ENCODE measurements at places on chromosomes 7 and 10.

- DNase-seq, result no peak
Observed at GRCh38 chr7:89002981-89003956, 207.7 kb upstream of the TEX47 start.

DNA sequence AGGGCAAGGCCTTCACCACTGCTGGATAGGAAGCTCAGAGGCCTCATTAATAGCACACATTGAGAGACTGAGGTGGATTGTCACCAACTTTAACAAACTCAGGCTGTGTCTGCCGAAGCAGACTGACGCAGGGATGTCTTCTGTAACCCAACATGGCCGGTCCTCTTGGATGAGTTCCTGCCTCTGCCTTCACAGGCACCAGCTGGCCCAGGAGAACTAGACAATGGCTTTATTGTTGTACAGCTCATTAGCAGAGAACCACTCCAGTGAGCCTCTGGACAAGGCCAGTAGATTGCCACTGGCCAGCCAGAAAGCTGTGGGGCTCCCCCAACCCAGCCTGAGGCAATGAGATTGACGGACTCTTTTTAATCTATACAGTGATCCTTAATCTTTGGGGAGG is 9.4 kb downstream of the NODAL start:
- DNase-seq, result no peak

GRCh38 chr10:114504769-114505579 is 100.7 kb upstream of the AFAP1L2 start:
- DNase-seq, result no peak

- DNase-seq, result no peak
Observed at GRCh38 chr7:4129481-4130122, 552.5 kb upstream of the FOXK1 start.

DNA sequence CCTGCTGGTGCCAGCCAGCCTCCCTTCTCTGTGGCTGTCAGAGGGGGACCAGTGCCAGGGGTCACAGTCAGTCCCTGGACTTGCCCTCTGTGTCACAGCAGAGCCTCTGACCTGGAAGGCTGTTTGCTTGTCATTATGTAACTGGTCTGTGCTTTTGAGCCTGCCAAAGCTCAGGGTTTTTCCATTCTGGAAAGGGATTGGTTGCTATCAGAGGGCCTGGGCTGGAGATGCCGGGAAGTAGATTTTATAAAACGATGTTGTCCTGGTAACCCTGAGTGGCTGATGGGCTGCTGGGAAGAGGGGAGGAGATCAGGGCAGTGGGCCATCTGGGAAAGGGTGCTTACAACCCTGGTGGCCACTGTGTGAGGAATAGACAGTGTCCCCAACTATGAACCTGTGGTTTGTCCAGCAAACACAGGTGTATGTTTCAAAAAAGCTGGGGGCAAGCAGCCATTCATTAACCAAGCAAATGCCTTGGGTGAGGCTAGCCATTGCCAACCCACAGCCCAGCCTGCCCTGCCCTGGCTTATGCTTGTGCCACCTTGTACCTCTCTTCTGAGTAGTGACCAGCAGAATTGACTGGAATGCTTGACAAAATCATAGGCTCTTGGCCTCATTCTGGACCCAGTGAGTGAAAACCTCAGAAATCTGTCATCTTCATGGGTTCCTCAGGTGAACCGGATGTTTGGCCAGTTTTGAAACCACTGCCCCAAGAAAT is 21.6 kb downstream of the SFTPD start:
- no peak for DNase-seq

DNA sequence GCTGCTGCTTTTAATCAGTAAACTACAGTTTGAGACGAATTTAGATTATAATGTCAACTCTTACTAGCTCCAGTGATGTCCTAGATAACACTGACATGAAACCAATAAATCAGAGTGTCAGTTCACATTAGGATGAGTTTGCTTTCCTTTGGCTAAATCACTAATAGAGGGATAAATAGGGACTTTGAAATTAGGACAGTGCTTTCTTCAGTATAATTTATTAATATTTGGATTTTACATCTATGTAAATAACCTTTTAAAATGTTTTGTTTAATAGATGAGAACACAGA is 55.6 kb downstream of the C1GALT1 start:
- no peak for DNase-seq

GRCh38 chr10:60921633-60922032 is 22.4 kb downstream of the RHOBTB1 start:
- no peak for DNase-seq

GRCh38 chr10:132402781-132403241 is 5.8 kb downstream of the PWWP2B start:
- no peak for DNase-seq

DNA sequence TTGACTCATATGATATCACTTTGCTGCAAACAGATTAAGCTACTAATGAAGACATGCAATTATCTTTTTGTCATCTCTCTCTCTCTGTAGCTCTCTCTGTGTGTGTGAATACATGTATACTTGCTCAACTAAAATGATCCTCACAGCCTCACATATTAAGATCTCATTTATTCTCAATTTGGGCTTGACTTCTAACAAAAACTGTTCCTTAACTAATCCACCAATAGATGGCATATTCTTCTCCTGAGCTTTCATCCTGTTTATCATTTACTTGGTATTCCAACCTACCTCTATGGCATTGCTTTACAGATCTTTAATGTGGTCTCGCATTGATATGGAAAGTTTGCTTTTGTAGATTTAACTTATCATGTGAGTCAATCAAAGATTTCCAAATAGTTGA is 540.4 kb downstream of the CNTNAP2 start:
- no peak for DNase-seq
